ENCODE measurements at places on chromosomes 12 and 14. TPM values are rescaled to one million over a fixed set of nuclear protein-coding genes. Genes with fewer than 3 reads are reported as not detected.

The AQP2 gene
- not detected for total RNA-seq

The LRTM2 gene
- total RNA-seq = not detected

The LRRIQ1 gene
- 0.68 TPM for total RNA-seq

The NTN4 gene
- total RNA-seq = 711 TPM

The KRT81 gene
- not detected for total RNA-seq

The AKAP3 gene
- 0.85 TPM for total RNA-seq

The DCN gene
- 35.6 TPM for total RNA-seq

The MMP17 gene
- 14.0 TPM for total RNA-seq

The CLEC1A gene
- 26.2 TPM for total RNA-seq

The ALKBH1 gene
- 14.1 TPM for total RNA-seq

The NELL2 gene
- total RNA-seq = 0.51 TPM

The IGFBP6 gene
- total RNA-seq = 4.9 TPM

The GLS2 gene
- total RNA-seq = 0.51 TPM

The NXPH4 gene
- 0.51 TPM for total RNA-seq

The CCER1 gene
- not detected for total RNA-seq

The TAPBPL gene
- 26.1 TPM for total RNA-seq

The PLEKHG7 gene
- total RNA-seq = not detected

The RPGRIP1 gene
- not detected for total RNA-seq

The PLXNC1 gene
- total RNA-seq = 0.23 TPM

The BICDL1 gene
- total RNA-seq = 0.05 TPM

The SLC39A9 gene
- total RNA-seq = 156 TPM

The TSHR gene
- not detected for total RNA-seq

The CLEC12A gene
- total RNA-seq = not detected

The GPD1 gene
- total RNA-seq = not detected

The NDRG2 gene
- 3.6 TPM for total RNA-seq

The KCNJ8 gene
- 0.17 TPM for total RNA-seq

The RND1 gene
- 3.4 TPM for total RNA-seq

The KLHL33 gene
- total RNA-seq = 0.17 TPM

The P2RX2 gene
- 0.17 TPM for total RNA-seq

The HOXC4 gene
- total RNA-seq = not detected

The VASH1 gene
- total RNA-seq = 97.0 TPM

The ESRRB gene
- total RNA-seq = not detected

The FAM181A gene
- not detected for total RNA-seq

The TBX5 gene
- not detected for total RNA-seq

The CLEC2D gene
- 1.2 TPM for total RNA-seq

The KCNH3 gene
- 0.09 TPM for total RNA-seq

The DEGS2 gene
- 2.0 TPM for total RNA-seq

The LRFN5 gene
- total RNA-seq = not detected

The SNAPC1 gene
- total RNA-seq = 27.3 TPM

The IL26 gene
- not detected for total RNA-seq

The EXOC3L4 gene
- total RNA-seq = not detected

The GPRC5D gene
- total RNA-seq = not detected

The RDH16 gene
- total RNA-seq = 0.17 TPM

The LBHD2 gene
- total RNA-seq = not detected

The GAS2L3 gene
- total RNA-seq = 27.7 TPM
